ENCODE measurements at places on chromosomes 16 and 17. TPM values are rescaled to one million over a fixed set of nuclear protein-coding genes. Genes with fewer than 3 reads are reported as not detected.

The TMEM208 gene
- 82.9 TPM for total RNA-seq

The NPIPB8 gene
- not detected for total RNA-seq

The TPPP3 gene
- total RNA-seq = 3.2 TPM

The SDR42E1 gene
- total RNA-seq = 0.35 TPM

The ERN2 gene
- total RNA-seq = 0.35 TPM

The GRB2 gene
- total RNA-seq = 92.3 TPM

The PYY gene
- total RNA-seq = not detected

The CRYBA1 gene
- total RNA-seq = not detected

The CYB5B gene
- 152 TPM for total RNA-seq

The TEN1 gene
- total RNA-seq = 15.8 TPM

The LGALS9B gene
- total RNA-seq = not detected

The SLC46A1 gene
- 4.0 TPM for total RNA-seq

The UBALD2 gene
- total RNA-seq = 7.6 TPM

The MEFV gene
- total RNA-seq = 0.53 TPM

The CRYM gene
- not detected for total RNA-seq

The CNTNAP1 gene
- 32.8 TPM for total RNA-seq

The TBCD gene
- total RNA-seq = 41.2 TPM

The CES1 gene
- 0.58 TPM for total RNA-seq

The CD300LG gene
- total RNA-seq = not detected

The ZSWIM7 gene
- 22.2 TPM for total RNA-seq

The GPR179 gene
- not detected for total RNA-seq

The SLC38A8 gene
- not detected for total RNA-seq

The SLC9A5 gene
- 3.2 TPM for total RNA-seq

The DPEP2 gene
- not detected for total RNA-seq

The TMEM235 gene
- total RNA-seq = not detected

The CCL23 gene
- total RNA-seq = not detected

The ZNF423 gene
- 0.18 TPM for total RNA-seq

The HS3ST3B1 gene
- 7.5 TPM for total RNA-seq

The PRAC2 gene
- not detected for total RNA-seq

Data from myometrial cell (primary cell).